ENCODE measurements at places on chromosomes 13 and 19.

DNA sequence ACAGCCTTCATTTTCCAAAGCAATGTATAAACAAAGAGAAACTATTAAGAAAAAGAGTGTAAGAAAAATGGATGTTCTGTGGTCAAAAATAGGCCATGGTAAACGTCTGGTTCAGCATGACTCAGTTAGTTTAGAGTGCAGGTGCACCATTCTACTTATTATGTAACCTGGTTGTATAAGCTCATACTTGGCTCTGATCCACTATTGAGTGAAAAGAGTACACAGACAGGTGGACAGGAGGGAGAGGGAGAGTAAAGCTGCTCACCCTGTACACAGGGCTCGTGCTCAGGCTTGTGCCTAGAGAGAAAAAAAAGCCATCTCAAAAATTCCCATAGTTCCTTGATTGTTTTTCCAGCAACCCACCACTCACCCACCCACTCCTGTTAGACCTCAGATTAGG, 85.8 kb upstream of the ZNF91 start:
- DNase-seq, result no peak

- DNase-seq, result no peak
Measured at GRCh38 chr19:1811472-1811894, 593 bp downstream of the ATP8B3 start.

DNA sequence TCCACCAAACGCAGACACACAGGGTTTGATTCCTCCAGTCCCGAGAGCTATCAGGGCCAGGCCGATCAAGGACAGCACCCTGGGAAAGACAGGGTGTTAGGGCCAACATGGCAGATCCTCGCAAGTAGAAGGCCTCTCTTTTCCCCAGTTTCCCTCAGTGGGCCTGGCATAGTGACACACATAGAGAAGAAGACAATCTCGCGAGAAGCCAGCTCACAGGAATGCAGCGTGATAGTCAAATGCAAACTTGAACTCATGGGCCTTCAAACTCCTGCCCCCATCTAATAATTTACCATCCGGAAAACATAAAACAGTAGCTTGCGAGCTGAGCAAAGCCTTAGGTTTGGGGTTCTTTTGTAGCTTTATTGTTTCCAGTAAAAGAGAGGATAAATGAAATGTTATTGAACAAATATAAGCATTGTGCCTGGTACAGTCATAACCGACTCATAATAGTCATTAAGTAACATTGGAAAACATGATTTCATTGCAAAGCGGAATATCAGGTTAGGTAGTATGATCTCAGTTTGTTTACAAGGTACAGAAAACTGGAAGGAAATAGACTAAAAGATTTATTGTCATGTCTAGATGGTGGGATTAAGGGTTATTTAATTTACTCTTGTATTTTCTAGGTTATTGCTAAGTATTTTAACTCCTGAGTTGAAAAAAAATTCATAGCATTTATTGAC, 30.5 kb downstream of the SLC15A1 start:
- DNase-seq, result no peak

DNA sequence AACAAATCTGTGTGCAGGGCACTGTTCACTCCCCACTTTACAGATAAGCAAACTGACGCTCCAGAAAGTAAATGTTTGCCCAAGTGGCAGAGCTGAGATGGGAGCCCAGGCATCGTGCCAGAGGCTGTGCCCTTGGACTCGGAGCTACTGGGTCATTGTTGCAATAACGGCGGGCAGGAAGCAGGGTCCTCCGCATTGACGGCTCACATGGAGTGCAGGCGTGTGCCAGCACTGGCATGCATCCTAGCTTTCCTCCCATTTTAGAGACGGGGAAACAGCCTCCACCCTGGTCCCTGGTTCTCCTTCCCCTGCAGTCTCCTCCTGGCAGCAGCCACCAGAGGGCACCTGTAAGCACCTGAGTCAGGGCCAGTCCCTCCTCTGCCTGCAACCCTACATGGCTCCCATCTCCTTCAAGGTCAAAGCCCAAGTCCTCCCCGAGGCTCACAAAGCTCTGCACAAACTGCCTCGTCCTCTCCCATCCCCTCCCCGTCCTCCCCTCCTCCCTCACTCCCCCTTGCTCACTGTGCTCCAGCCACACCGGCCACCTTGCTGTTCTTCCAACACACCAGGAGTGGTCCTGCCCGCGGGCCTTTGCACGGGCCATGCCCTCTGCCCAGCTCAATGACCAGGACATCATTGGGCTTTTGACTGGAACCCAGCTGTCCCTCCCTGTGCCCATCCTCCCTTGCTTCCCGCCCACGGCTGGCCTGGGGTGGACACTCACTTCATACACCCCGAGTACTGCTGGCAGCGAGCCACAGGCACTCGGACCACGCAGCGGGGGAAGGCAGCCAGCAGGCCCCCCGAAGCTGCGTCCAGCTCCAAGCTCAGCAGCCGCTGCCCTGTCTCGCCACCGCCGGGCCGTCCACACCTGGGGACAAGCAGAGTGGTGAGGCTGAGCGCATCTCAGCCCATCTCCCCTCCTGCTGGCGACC, 7.7 kb upstream of the LRG1 start:
- DNase-seq, result no peak

- no peak for DNase-seq
Measured at GRCh38 chr13:97235549-97236231, 13.6 kb downstream of the MBNL2 start.

DNA sequence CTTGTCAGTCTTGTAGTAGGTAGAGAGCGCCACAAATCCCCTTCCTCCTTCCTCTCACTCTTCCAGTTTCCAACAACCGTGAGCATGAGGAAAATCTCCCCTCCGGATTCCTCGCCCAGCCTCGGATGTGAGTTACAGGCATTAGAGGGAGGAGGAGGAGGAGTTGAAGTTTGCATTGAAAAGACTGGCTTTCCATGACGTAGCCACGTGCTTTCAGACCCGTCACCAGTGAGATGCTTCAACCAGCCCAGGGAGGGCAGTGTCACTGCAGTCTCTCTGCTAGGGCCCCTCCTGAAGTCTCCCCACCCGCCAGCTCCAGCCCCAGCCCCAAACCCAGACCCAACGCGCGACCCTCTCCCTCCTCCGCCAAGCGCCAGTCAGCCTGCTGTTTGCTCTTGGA, 442 bp upstream of the FGF14 start:
- DNase-seq, result peak; percentile 25

DNA sequence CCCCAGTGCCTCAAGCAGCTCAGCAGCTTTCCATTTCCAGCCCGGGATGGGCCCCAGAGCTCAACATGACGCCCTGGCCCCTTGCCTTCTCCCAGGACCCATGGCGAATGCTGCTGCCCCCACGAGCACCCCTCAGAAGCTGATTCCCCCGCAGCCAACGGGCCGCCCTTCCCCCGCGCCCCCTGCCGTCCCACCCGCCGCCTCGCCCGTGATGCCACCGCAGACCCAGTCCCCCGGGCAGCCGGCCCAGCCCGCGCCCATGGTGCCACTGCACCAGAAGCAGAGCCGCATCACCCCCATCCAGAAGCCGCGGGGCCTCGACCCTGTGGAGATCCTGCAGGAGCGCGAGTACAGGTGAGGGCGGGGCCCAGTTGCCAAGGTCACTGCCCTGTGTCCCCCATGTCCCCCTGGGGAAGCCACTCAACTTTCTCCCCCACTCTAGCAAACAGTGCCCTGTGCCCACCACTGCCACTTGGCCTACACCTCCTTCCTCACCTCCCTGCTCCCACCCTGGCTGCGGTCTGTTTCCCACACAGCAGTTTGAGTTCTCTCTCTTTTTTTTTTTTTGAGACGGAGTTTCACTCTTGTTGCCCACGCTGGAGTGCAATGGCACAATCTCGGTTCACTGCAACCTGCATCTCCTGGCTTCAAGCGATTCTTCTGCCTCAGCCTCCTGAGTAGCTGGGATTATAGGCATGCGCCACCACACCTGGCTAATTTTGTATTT, 26.9 kb downstream of the SMARCA4 start:
- DNase-seq, result no peak

GRCh38 chr19:54449701-54450069, 686 bp downstream of the LENG8 start:
- no peak for DNase-seq

GRCh38 chr13:33493672-33494365, 208.3 kb upstream of the STARD13 start:
- no peak for DNase-seq

DNA sequence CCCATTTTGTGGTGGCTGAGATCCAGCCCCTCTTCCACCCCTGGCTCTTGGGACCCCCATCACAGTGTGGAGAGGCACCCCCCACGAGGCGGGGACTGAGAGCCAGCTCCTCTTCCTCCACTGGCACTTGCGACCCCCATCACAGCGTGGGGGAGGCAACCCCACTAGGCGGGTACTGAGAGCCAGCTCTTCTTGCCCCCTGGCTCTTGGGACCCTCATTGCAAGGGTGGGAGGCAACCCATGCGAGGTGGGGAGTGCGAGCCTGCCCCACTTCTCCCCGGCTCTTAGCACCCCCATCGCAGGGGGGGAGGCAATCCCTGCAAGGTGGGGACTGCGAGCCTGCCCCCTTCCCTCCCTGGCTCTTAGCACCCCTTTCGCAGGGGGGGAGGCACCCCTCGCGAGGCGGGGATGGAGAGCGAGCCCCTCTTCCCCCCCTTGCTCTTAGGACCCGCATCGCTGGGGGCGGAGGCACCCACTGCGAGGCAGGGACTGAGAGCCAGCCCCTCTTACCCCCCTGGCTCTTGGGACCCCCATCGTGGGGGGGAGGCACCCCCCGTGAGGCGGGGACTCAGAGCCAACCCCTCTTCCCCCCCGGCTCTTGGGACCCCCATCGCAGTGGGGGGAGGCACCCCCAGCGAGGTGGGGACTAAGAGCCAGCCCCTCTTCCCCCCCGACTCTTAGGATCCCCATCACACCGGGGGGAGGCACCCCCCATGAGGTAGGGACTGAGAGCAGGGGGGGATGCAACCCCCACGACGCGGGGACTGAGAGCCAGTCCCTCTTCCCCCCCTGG, 364.6 kb upstream of the SPRY2 start:
- no peak for DNase-seq

- DNase-seq, result no peak
Measured at GRCh38 chr19:42239544-42240220, 2.7 kb downstream of the GSK3A start.

DNA sequence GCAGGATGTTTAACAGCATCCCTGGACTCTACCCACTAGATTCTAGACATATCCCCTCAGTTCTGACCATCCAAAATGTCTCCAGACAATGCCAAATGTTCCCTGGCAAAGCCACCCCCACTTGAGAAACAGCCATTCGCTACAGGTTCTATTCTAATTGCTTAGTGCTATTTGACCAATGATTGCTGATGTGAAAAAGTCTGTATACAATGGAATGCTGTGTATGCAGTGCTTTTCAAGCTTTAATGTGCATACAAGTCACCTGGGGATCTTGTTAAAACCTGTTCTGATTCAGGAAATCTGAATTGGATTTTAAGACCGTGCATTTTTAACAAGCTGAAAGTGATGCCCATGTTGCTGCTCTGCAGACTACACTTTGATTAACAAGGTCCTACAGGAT, 331.8 kb upstream of the KLF12 start:
- DNase-seq, result no peak

- DNase-seq, result no peak
Measured at GRCh38 chr13:73985783-73986182, 148.4 kb downstream of the KLF12 start.

DNA sequence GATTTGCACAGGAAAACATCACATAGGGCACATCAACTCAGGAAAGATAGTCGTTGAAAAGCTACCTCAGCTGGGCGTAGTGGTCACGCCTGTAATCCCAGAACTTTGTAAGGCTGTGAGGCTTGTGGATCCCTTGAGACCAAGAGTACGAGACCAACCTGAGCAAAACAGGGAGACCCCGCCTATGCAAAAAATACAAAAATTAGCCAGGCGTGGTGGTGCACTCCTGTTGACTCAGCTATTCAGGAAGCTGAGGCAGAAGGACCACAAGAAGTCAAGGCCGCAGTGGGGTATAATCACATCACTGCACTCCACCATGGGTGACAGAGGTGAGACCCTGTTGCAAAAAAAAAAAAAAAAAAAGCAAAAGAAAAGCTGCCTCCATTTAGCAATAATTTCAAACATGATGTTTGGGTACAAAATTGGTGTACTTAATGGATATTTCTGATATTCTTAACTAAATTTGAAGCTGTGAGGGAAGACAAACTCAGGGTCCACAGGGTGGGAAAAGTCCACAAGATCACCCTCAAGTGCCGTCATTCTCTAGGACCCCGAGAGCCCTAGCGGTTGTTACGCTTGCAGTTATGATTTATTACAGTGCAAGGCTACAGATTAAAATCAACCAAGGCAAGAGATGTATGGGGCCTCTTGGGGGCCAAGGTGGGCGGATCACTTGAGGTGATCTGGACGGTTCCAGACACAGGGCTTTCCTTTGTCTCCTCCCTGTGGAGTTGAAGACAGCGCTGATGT, 42.5 kb upstream of the LDLR start:
- DNase-seq, result no peak

- DNase-seq, result no peak
Measured at GRCh38 chr13:85411591-85411990, 387.6 kb downstream of the SLITRK6 start.

GRCh38 chr13:32017474-32017873, 14.1 kb upstream of the FRY start:
- DNase-seq, result no peak

- no peak for DNase-seq
Measured at GRCh38 chr19:10764340-10764894, 46.5 kb downstream of the DNM2 start.

- DNase-seq, result peak; percentile 44
Measured at GRCh38 chr19:3899531-3900294, 19.2 kb downstream of the ATCAY start.

- DNase-seq, result no peak
Measured at GRCh38 chr13:106499896-106500295, 35.6 kb downstream of the EFNB2 start.

GRCh38 chr13:34738254-34738992, 203.6 kb upstream of the NBEA start:
- no peak for DNase-seq

GRCh38 chr13:31882794-31883193, 143.5 kb downstream of the RXFP2 start:
- no peak for DNase-seq

DNA sequence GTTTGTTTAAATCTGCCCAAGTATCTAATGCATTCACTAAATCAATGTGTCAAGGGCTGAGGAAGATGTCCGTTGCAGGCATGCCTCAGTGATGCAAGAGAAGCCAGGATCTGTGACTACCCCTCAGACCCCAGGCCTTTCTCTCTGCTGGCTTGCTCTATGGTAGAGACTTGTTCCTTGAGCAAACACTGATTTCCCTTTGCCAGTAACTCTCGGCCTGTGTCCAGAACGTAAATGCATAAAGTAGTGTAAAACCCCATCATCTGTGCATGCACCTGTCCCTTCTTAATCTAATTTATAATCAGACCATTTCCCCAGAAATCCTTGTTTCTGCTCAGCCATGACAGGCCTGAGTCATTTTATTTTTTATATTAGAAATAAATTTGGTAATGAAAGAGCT, 28.7 kb upstream of the FRY start:
- no peak for DNase-seq

- no peak for DNase-seq
Measured at GRCh38 chr13:107367258-107367657, 799.3 kb upstream of the ARGLU1 start.

GRCh38 chr13:25796474-25796873, 255.3 kb downstream of the SHISA2 start:
- no peak for DNase-seq

GRCh38 chr13:98475522-98475921, 101.4 kb downstream of the STK24 start:
- no peak for DNase-seq

Data from retinal pigment epithelial cell (primary cell).